ENCODE measurements at places on chromosomes 3 and 15.

DNA sequence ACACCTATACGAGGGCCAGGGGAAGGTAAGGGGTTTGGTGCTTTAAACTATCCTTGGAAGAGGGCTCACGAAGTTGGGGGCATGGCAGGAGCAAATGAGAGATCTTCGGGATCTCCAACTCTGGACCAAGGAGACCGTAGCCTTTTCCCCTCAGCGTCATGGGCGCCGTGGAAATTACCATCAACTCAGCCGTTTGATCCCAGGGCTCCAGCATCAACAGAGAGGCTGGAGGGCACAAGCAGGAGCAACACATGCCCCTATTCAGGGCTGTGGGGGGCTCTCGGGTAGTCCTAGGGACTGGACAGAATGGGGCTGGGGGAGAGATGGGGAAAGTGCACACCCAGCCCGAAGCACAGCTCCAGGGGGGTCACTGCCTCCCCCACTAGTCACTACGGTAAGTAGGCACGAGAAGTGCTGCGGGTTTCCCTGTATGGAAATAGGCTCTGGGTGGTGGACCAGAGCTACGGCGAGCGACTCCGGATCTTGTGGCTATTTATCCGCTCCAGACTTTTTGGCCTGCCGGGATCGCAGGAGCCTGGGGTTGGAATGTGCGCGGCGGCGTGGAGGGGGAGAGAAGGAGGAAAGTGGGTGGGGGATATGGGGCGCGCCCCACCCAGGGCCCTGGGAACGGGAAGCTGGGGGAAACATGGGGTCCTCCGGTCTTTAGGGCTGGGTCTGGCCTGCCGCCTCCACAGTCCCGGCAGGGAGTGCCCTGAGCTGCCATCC lies 539 bp upstream of the LAMB2 start:
- DNase-seq, result peak; percentile 84

GRCh38 chr3:140752499-140752898 lies 74.6 kb downstream of the TRIM42 start:
- no peak for DNase-seq

GRCh38 chr3:52175416-52176179 lies 21.4 kb upstream of the POC1A start:
- DNase-seq, result no peak

GRCh38 chr3:123807820-123808219 lies 76.3 kb downstream of the MYLK start:
- DNase-seq, result peak; percentile 81

DNA sequence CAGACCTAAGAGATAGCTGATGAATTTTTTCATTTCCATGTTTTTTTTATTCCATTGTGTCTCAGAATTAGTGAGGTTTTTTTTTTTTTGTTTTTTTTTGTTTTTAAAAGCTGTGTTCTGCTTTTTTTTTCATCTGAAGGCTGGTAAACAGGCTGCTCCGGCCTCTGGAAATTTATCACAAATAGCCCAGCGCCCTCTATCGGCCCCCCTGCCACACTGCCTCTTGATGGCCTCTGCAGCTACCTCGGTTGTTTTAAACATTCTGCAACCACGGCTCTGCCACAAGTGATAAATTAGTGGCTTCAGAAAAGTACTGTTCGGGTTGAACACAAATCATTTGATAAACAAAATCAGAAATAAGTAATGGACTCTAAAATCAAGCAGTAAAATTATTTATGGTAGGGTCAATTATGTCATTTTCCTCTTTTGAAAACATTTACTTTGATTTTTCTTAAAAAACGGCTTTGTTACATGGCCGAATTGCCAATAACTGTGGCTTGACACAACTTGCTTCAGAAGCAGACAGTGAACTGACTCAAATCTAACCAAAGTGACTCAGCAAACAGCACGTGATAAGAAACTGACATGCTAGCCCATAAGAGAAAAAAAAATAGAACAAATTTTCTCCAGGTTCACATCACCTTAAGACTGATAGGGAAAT lies 87.8 kb downstream of the RSL24D1 start:
- DNase-seq, result peak; percentile 24

- DNase-seq, result no peak
These were observed 8.2 kb downstream of the FILIP1L start for GRCh38 chr3:100106094-100106493.
